Activated CD4-positive, alpha-beta memory T cell treated with anti-CD3 and anti-CD28 coated beads, Interleukin-2, amount 10 ng/mL, durations not matched to agents 7 days and 5 days (primary cell): ENCODE measurements at places on chromosomes 16 and 17. TPM values are rescaled to one million over a fixed set of nuclear protein-coding genes. Genes with fewer than 3 reads are reported as not detected.

GRCh38 chr16:64287655-64288528 is 834.0 kb downstream of the CDH11 start:
- DNase-seq, result no peak

DNA sequence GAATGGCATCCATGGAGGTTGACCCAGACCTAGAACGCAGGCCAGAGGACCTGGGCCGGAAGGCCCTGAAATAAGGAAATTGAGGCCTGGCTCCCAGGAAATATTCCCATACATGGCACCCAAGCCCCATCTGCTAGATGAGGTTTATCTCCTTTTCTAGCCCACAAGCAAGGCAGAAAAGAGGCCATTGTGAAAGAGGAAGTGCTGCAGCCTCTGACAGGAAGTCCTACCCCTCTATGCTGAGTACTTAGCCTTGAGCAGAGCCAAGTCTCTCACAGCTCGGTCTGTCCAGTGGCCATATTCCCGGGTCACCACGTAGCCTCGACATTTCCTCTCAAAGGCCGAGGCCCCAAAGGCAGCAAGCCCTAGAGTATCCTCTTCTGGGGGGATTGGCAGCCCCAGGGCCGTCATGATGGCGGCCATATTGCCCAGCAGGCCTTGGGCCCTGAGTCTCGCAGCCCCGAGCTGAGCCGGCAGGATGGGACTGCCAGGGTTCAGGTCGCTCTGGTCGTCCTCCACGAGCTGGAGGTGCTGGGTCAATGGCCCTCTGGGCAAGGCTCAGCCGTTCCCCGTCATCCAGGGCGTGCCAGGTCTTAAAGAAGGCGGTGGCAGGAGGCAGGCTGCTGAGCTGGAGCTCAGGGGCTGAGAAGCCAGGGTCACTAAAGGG is 7.8 kb downstream of the CTF1 start:
- DNase-seq, result no peak

DNA sequence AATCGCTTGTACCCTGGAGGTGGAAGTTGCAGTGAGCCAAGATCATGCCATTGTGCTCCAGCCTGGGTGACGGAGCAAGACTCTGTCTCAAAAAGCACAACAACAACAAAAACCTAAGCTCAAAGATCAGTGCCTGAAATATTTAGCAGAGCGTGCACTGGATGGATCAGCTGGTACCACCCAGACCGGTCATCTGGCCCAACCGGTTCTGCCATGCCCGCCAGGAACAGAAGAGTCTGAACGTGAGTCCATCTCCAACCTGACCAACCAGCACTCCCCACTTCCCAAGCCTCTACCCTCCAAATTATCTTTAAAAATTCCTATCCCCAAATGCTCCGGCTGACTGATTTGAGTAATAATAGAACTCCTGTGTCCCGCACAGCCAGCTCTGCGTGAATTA is 1.5 kb upstream of the UQCC4 start:
- no peak for DNase-seq

DNA sequence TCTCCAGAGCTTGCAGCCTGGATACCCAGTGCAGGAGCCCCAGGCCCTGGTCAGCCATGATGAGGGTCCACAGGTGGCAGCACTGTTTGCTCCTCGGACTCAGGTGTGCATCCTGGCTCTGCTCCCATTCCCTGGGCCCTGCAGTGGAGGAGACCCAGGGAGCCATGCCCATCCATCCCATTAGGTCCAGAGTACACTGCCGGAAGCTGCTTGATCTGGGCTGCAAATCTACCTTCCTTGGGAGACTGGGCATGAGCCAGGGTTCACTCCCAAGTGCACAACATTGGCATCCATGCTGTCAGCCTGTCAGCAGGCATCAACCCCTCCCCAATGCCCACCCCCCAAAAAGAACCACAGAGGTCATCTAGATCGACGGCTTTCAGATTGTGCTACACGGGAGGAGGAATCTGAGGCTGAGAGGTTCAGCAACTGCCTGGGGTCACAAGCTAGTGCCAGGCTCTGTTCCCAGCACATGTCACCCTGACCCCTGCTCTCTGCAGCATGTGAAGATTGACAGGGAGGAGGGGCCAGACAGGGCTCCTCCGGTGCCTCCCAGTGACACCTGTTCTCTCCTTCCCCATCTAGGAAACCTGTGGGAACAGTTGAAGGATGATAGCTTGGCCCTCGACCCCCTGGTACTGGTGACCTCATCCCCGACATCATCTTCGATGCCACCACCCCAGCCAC is 15.7 kb downstream of the UNC119 start:
- DNase-seq, result no peak

GRCh38 chr17:35543856-35544255 is 6.4 kb upstream of the SLFN12L start:
- no peak for DNase-seq

DNA sequence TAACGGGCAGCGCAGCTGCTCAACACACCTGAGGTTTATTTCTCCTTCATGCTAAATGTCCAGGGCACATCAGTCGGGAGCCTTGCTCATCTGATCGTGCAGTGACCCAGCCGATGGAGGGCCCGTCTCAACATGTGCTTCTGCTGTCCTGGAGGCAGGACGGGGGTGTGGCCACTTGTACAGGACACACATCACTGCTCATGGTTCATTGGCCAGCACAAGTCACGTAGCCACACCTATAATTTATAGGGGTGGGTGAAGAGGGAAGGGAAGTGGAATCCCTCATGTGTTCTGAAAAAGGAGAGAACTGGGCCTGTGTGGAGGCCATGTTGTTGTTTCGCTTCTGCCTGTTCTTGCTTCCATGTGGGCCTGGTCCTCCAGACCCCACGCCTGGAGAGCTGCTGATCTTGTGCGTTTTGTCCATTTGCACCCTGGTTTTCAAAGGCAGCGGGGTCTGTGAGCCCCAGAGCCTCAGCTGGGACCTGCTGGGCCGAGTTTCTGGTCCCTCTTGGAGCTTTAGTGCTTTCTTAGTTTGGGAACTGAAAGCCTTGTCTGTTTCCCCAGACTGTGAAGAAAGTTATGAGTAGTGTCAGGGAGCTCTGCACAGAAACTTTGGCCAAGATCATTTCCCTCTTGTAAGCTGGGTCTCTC is 60.5 kb downstream of the CMIP start:
- no peak for DNase-seq

DNA sequence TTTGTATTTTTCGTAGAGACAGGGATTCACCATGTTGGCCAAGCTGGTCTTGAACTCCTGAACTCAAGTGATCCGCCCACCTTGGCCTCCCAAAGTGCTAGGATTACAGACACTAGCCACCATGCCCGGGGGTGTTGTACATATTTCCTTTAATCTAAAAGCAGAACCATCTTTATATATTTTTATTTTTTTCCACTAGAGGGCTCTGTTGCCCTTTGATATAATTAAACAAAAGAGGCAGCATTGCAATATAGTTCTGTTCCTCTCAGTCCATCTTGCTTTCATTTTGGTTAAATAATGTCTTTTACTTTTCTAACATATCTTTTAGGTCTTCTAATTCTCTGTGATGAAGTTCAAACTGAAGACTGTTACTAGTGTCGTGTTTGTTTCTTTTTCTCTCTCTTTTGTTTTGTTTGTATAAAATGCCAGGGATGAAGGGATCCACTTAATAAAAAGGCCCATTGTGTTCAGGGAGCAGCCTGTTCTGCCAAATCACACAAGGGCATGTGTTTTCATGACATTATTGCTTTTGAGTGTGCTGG is 23.4 kb downstream of the WWOX start:
- DNase-seq, result no peak

- peak; percentile 72 for DNase-seq
These were observed 108.5 kb upstream of the CCL2 start for GRCh38 chr17:34146440-34147043.

- DNase-seq, result no peak
These were observed 831 bp downstream of the SMIM22 start for GRCh38 chr16:4795828-4796572.

- peak; percentile 85 for DNase-seq
These were observed 9.7 kb downstream of the RMI2 start for GRCh38 chr16:11354733-11355574.

- DNase-seq, result peak; percentile 67
These were observed 92.6 kb downstream of the DNAH17 start for GRCh38 chr17:78484271-78485246.

DNA sequence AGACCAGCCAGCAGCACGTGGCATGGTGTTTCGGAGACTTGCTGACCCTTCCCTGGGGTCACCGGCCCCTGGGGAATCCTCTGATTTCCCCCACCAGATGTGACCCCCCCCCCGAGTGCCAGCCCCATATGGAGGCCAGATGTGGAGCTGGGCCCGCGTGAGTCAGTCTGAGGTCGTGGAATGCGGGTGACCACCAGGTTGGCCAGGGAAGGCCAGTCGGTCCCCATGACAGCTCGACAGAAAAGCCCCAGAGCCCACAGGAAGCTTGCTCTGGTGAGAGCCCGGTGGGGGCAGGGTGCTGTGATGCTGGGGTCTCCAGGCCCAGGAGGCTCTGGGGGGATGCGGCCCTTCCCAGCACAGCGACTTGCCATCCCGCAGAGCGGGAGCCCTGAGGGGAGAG is 209.0 kb downstream of the NTN1 start:
- DNase-seq, result no peak

- DNase-seq, result no peak
These were observed 731 bp upstream of the MKS1 start for GRCh38 chr17:58219789-58220183.

DNA sequence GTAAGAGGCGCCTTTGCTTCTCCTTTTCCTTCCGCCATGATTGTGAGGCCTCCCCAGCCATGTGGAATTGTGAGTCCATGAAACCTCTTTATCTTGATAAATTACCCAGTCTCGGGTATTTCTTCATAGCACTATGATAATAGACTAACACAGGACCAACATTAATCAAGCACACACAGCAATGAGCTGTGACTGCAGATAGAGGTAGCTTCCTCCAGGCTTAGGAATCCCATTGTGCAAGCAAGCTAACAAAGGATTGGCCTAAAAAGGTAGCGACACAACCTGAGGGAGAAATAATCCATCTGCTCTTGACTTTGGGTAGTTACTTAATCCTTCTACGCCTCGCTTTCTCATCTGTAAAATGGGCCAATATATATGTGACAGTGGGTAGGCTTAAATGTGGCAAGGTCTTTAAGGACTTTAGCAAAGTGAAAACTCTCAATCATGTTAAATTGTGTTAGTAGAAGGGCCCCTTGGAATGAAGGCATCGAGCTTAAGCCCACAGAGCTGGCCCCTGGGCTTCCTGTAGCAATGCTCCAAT is 393.6 kb downstream of the SOX9 start:
- DNase-seq, result no peak

DNA sequence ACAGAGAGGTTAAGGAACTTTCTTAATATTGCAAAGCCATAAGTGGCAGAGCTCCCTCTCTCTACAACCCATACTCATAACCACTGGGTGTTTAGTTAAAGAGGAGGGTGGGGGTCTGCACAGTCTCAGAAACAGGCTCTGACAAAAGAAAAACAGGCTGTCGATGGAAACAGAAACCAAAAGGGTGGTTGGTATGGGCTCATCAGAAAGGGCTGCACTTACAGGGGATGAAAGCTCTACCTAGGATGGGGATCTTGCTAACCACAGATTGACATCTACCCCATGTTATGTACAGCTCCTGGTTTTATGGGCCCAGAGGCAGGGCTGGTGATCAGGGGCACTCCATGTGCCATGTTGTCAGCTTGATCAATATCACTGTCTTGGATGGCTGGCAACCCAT is 111.4 kb downstream of the CYLD start:
- DNase-seq, result no peak

DNA sequence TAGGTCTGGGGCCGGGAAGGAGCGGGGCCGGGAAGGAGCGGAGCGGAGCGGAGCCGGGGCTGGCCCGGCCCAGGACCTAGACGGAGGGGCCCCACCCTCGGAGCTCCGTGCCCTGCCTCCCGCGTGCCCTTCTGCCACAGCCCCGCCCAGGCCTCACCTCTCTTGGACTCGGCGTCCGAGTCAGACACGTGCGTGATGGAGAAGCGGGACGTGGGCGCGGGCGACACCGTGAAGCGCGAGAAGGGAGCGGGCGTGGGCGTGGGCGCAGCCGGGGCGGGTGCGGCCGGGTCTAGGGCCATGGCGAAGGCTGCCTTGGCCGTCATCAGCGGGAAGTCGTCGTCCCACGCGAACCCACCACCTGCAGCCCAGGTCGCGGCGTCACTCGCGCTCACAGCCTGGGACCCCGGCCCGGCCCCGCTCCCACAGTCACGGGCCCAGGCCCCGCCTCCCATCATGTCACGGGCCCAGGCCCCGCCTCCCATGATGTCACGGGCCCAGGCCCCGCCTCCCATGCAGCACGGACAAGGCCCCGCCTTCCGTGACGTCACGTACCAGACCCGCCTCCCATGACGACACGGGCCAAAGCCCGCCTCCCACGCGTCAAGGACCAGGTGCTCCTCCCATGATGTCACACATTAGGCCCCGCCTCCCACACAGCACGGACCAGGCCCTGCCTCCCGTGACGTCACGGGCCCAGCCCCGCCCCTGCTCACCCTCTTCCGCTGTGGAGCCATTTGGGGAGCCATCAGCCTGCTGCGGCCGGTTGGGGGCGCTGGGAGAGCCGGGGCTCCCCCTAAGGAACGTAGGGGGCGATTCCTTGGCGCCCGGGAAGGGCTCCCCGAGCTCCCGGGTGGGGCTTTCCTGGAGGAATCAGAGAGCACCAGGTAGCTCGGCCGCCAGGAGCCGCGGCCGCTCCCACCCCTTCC is 45.8 kb upstream of the PVALEF start:
- DNase-seq, result peak; percentile 89

DNA sequence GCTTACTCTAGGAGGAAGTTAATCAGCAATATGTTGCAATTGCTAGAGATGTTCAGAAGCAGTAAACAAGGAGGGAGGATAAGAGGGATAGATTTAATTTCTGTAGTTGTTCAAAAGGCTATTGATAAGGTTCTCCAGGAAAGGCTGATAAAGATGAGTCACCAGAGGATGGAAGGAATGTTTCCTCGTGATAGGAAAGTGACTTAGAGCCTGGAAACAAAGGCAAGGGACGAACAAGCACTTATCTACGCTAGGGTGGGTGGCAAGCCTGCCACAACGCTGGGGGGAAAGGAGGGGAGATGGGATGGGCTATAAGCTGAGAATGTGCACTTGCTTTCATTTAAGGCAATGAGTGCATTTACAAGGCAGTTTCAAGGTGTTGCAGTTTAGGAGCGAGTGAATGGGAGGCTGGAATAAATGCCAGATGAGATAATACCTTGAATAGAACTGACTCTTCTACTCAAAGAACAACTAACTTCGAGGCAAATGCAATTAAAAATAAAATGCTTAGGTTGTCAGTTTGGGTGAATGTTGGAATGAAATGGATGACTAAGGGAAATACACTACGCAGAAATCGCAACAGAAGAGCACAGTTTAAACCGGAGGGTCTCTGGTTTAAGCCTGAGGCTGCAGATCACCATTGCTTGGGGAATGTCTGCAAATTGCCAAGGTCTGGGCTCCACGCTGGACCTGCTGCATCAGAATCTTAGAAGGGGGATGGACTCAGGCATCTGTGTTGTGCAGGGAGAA is 76.0 kb upstream of the RBBP6 start:
- DNase-seq, result no peak

GRCh38 chr16:57518520-57518919 is 17.9 kb downstream of the CCDC102A start:
- DNase-seq, result no peak

- DNase-seq, result no peak
These were observed 24.0 kb downstream of the CDH5 start for GRCh38 chr16:66390346-66391108.

GRCh38 chr17:8822401-8823035 is 23.4 kb upstream of the MFSD6L start:
- peak; percentile 2 for DNase-seq

The DRC3 gene
- not detected for total RNA-seq

The PPY gene
- total RNA-seq, result not detected

The SDR42E1 gene
- 5.9 TPM for total RNA-seq

The MT3 gene
- total RNA-seq, result 1.8 TPM

The PERCC1 gene
- total RNA-seq, result not detected

The ADAM11 gene
- total RNA-seq, result 0.43 TPM

The SDR42E2 gene
- total RNA-seq, result not detected

The CCL22 gene
- total RNA-seq, result 0.10 TPM

The APOH gene
- total RNA-seq, result not detected

The TPSG1 gene
- total RNA-seq, result not detected
